Right hindlimb (tissue), 1 donor: ENCODE measurements at places on chromosomes 6 and 20.

GRCh38 chr6:148535976-148536375 is 193.3 kb downstream of the SASH1 start:
- no peak for DNase-seq

- DNase-seq, result no peak
Measured at GRCh38 chr20:57751411-57751810, 41.6 kb upstream of the PMEPA1 start.

DNA sequence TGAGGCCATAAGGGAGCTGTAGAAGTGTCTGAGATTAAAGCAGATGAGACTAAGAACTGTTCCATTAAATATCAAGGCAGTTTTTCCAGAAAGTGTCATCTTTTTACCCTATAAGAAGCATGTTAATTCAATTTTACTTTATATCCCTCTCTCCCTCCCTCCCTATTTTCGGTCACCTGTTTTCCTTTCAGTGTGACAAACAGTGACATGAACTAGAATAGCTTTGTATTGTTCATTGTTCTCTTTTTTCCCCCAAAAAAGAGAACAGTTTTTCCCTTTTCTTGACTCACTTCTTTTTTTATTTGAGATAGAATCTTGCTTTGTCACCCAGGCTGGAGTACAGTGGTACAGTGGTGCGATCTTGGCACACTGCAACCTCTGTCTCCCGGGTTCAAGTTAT is 269.3 kb downstream of the ZFAND3 start:
- no peak for DNase-seq

DNA sequence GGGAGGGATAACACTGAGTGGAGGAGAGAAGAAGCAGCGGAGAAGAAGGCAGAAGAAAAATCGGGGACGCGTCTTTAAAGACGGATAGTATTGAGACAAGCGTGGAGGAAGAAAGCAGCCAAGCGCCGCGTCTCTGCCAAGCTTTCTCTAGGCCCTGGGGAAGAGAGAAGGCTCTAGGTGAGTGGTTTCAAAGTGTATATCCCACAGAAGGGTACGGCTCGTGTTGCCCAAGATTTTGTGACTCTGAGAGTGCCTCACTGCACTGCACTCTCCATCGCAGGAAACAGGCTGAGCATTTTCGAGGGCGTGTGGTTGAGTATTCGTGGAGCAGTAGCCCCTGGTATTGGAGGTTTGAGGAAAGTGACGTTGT is 185.4 kb downstream of the TRIM27 start:
- no peak for DNase-seq

DNA sequence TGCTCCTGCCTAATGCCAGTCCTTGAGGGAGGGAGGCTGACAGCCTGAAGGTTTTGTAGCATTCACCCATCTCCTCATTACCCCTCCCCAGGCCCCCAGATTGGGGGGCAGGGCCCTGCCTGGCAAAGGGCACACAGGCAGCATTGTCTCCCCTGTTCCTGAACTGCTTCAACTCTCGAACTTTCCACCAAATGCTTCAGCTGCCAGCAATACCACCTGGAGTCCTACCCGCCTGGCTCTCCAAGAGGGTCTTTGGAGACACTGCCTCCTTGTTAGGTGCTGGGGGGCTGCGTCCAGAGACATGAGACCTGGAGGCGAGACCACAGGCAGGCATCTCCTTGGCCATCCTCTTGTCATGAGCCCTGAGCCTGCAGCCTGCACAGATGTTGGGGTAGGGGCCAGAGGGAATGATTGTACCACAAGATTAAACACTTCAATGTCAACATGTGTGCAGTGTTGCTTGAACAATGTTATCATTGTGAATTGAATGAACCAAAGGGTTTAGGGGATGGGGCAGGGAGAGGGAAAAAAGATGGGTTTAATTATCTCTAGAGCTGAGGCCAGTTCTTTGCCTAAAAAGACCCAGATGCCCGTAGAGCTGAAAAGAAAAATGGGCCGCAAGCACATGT is 25.0 kb downstream of the BMP7 start:
- no peak for DNase-seq

DNA sequence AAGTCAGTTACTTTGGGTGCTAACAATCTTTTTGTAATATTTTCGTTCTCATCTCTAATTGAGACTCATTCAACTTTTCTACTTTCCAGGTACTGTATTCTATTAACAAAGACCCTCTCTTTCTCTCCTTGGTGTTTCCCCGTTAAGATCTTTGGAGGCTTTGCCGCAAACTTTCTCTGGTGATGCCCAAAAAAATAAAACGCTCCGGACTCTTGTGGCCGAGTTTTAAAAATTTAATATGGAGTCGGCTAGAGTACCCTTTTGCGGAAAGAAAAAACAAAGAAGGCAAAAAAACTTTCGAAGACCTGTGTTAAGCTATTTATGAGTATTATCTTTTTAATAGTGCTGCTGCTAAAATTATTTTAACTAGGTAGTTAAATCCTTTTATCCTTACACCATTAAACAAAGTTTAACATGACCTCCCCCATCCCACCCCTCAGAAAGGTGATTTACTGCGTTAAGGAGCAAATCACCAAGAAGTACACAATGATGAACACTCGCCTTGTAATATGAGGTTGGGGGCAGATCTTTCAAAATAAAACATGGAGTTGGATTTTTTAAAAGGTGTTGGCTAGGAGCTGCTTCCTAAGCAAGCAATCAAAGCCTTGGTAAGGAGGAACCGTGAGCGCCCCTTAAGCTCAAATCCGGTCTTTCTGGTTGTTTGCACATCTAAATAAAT is 10.0 kb downstream of the SIM1 start:
- DNase-seq, result no peak

GRCh38 chr20:32357375-32357868 is 709 bp upstream of the ASXL1 start:
- no peak for DNase-seq

GRCh38 chr6:75351570-75351969 is 67.0 kb upstream of the TMEM30A start:
- no peak for DNase-seq
